ENCODE measurements at places on chromosomes 6 and 20.

GRCh38 chr6:11236076-11236750 lies 3.7 kb upstream of the NEDD9 start:
- no peak for DNase-seq

DNA sequence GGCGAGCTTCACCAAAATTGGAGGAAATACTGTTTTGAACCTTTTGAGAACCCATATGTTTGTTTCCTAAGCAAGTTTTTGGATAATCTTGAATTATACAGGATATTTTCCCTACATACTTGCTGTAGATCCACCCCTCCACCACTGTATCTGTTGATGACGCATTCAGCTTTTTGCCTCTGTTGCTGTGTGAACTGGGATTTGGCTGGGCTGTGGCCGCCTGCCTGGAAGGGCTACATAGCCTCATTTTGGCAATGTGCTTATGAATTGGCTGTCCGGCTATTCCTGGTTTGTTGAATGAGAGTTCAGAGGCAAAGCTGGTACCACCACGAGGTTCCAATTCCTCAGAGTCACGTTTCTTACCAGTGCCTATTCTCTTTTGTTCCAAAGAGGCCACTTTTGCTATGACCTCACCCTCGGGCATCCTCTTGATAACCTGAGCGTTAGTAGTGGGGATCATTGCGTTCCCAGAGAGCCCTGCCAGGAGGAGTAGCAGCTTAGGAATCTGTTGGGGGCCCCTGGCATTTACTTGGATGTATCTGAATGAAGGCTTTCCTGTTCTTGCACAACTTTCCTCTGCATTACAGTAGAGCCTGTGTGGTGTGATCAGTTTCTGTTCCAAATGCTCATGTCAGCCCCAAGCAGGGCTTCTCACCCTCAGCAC lies 6.4 kb downstream of the FAM83D start:
- no peak for DNase-seq

- DNase-seq, result no peak
Measured at GRCh38 chr20:49379338-49379737, 101.5 kb upstream of the ZNFX1 start.

DNA sequence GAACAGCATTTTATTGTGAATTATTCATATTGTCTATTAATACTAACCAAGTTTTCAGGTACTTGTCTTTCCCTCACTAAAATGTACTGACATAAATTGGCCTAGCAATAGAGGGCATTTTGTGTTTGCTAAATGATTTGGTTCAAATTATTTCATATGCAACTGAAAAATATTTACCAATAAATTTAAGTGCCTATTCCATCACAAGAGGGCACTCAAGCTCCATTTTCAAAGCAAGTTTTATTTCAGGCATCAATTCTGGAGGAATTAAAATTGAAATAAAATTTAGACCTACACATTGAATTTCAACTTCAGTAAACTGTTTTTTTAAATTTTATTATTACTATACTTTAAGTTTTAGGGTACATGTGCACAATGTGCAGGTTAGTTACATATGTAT lies 114.3 kb upstream of the SYNCRIP start:
- DNase-seq, result peak; percentile 1

- DNase-seq, result no peak
Measured at GRCh38 chr6:111230351-111231089, 143.2 kb downstream of the SLC16A10 start.

GRCh38 chr6:88870717-88871330 lies 92.6 kb downstream of the RNGTT start:
- peak; percentile 12 for DNase-seq

GRCh38 chr6:111597291-111598086 lies 8.2 kb downstream of the TRAF3IP2 start:
- DNase-seq, result no peak

DNA sequence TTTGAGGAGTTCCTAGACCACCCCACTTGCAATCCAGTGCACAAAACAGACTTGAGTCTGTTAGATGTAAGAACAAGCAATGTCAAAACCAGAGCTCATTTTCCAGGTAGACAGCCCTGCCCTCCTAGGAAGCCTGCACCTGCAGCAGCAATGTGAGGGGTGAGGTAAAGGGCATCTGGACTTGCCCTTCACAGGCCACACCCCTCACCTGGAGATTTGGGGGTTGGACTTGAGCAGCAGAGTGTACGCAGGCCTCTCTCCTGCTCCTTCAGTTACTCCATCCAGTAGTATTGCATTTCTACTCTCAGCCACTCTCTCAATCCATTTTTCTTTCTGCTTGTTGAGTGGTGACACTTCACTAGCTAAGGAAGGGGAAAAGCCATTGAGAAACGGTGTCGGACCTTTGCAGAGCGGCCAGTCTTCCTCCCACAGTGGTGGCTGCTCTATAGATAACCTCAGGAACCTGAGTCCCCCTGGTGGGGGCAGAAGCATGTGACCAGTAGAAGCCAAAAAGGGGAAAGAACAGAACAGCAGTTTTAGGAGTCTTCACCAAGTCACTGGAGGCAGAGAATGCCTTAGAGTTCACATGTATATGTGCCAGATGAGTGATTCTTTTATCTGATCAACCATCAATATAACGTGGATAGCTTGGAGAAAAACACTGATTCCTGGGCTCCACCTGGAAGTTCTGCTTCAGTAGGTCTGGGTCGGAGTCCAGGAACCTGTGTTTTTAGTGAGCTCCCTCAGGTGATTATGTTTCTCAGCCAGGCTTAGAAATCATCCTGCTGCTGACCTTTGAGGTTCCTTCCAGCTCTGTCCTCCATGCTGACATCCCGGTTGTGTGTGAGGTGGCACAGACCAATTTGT lies 28.0 kb downstream of the ARFGEF2 start:
- peak; percentile 28 for DNase-seq

- no peak for DNase-seq
Measured at GRCh38 chr6:87672641-87673040, 29.4 kb downstream of the AKIRIN2 start.

DNA sequence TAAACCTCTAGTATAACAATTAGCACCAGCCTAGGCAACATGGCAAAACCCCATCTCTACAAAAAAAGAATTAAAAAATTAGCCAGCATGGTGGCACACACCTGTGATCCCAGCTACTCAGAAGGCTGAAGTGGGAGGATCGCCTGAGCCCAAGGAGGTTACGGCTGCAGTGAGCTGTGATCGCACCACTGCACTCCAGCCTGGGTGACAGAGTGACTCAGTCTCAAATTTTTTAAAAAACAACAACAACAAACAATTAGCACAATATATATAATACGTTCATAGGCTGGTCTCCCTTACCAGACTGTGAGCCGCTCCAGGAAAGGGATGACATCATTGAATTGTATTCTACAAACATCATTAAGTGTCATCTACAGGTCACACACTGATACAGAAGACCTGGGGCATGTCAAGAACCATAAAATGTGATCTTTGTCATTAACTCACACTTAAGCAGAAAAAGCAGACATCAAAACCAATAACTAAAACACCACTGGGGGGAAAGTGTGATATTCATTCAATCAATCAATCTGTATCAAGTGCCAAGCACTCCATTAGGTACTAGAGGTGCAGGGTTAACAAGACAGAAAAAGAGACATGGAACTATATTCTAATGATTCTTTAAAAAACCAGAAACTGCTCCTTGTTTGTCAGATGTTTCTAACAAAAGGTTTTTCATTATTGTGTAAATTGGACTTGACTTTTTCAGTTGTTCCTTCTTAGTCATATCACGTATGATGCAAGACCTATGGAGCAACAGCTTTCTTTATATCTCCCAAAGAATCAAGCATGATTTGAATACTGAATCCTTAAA lies 17.8 kb downstream of the MAP3K5 start:
- DNase-seq, result peak; percentile 76

DNA sequence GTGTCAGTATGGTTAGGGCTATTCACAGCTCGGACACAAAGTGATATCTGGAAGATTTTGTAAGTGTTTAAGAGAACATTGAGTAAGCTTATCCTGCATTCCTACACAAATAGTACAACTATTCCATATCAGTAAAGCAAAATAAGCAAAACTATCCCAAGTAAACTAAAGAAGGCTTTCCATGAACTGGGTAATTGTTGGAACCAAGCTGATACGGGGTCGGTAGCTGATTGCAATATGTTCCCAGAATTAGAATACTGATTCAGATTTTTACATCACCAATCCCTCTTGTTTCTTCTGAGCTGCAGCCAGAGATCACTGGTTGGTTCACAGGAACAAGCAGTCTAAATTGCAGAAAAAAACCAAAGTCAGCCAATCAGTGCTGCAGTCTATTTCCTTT lies 54.1 kb downstream of the CDS2 start:
- no peak for DNase-seq

DNA sequence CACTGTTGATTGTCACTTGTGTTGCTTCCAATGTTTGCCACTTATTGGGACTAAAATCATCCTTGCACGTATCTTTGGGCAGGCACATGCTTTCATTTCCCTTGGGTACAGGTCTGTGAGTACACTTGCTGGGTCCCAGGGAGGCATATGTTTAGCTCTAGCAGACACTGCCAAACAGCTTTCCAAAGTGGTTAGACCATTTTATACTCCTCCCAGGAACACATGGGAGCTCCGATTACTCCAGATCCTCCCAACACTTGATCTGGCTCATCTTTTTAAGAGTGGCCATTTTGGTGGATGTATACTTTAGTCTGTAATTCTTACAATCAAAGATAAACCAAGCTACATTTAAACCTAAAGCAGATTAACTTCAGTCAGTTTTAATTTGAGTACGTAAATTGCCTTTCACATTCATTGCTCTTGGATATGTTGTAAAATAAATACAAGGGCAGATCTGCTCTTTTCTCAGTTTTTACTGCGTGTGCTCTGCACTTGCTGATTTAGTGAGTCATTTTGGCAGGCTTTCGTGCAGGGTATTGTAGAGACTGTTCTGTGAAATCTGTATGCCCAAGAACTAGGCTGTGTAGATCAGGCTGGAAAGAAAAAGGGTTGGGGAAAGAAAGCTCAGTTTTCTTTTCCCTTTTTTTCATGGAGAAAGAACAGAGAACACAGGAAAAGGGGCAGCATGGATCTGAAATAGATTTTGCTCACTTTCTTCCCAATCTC lies 19.5 kb downstream of the SLC22A1 start:
- no peak for DNase-seq

- no peak for DNase-seq
Measured at GRCh38 chr20:4637081-4637797, 84.5 kb upstream of the PRND start.

DNA sequence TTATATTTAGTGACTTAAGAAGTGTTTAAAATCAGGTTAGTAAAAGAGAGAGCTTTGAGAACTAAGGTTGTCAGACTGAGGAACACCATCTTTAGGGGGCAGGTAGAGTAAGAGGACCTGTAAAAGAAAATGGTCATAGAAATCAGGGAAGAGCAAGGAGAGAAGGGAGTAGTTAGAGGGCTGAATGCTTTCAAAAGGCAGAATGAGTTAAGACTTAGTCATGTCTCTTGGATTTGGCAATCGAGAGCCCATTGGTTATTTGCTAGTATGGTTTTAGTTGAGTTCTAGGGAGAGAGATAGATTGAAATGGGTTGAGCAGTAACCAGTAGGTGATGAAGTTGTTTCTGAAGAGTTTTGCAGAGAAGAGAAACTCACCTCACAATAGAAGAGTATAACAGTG lies 51.1 kb downstream of the RALGAPB start:
- no peak for DNase-seq

GRCh38 chr6:113645576-113645970 lies 211.6 kb upstream of the MARCKS start:
- DNase-seq, result no peak

DNA sequence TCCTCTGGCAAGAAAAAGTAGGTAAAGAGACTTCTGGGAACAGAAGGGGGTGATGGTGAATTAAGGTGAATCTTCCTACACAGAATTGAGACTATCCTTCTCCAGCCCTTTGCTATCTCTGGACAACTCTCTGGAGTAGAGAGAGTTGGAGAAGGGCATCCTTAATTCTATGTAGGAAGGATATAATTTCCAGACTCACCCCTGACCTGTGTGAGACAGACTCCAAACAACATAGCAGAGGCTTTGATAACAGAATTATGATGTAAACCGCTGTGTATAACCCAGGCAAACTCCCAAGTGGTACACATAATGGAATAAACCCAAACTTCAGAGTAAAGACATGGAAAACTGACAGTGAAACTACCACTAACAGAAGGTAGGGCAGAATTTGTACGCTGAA lies 186.5 kb downstream of the MEI4 start:
- DNase-seq, result no peak

DNA sequence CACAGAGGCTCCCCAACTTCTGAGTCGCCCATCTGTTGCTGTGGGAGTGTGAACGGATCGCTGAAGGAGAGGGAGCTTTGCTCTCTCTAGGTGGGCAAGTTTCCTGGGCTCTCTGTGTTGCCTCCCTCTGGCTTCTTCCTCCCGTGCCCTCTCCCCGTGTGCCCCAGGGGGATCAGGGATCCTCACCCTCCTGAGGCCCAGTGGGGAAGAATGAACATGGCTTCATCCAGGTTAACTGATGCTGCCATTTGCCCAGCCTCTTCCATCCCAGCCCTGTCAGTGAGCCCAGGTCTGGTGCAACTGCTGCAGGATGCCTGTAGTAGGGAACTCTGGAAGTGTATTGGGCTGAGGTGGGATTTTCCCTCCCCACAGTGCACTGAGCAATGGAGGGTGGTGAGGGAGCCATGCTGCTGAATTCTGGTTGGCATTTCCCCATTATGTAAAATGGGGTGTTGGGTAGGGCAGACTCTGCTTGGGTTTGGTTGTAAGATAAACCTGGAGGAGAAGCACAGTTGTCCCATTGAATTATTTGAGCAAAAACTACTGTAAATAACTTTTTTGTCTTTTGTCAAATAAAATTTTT lies 12.1 kb upstream of the RAB5IF start:
- DNase-seq, result no peak

GRCh38 chr6:19380293-19380692 lies 456.9 kb upstream of the ID4 start:
- DNase-seq, result no peak

- no peak for DNase-seq
Measured at GRCh38 chr6:110492584-110492983, 16.2 kb upstream of the SLC22A16 start.

- no peak for DNase-seq
Measured at GRCh38 chr20:57770852-57771720, 61.3 kb upstream of the PMEPA1 start.

DNA sequence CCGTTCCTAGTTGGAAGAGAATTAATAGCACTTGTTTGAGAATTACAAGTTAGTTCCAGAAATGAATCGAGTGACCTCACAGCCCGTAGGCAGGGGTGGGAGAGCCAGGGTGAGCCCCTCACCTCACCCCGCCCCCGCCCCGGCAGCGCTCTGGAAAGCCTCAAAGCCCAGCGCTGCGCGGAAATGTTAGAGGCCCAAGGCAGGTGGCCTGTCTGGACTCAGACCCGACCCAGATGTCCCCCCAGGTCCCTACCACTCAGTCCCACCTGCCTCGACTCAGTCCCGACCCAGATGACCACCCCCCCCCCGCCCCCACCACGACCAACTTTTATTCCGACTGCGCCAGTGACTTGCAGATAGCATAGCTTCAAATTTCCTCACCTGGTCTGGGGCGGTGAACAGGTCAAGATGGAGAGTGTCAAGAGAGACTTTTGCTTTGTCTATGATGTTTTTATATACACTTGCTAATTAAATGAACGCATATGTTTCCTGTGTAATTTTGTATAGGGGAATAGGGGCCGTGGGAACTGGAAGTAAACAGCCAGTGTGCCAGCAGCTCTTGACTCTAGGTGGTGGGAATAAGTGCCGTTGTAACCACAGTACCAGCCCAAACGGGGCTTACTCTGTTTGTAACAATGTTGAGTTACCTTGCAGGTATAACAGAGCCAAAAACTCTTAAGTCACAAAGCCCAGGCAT lies 1.2 kb upstream of the PXDC1 start:
- DNase-seq, result no peak

- DNase-seq, result no peak
Measured at GRCh38 chr20:57633945-57634491, 13.8 kb upstream of the ZBP1 start.

GRCh38 chr6:48611332-48611731 lies 500.3 kb upstream of the PTCHD4 start:
- DNase-seq, result no peak

GRCh38 chr6:33323623-33323948 lies 6.0 kb upstream of the ZBTB22 start:
- DNase-seq, result no peak

Data from GF-D8 (cell line).